CD8-positive, alpha-beta memory T cell (primary cell): ENCODE measurements at places on chromosomes 2 and 18.

DNA sequence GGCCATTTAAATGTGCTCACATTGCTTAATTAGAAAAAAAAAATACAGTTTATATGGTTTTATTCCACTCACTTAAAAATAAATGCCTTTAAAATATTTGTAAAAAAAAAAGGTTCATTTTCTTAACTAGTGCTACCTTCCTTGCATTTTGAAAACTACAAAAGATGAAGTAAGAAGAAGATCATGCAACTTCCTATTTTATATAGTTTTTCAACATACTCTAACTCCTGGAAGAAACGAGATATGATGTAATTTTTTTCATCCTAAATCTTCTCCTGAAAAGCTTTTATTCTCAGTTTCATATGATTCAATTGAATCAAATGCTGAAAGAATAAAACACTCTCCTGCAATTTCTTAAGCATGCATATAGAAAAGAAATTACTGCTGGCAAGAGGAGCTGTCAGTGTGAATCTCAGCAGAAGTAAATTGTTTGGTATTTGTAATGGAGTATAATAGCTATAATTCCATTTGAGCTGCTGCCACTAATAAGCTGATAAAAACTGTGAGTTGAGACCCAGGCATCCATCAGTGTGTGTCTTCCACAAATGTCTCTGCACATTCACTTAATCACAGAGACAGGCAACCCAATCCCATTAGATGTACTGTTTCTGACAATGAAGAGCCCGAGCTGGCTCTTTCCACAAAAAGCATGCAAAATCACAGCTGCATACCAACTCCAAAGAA, 3.7 kb downstream of the FTCDNL1 start:
- no peak for DNase-seq

GRCh38 chr2:197152451-197153228, 157.9 kb downstream of the ANKRD44 start:
- no peak for DNase-seq

DNA sequence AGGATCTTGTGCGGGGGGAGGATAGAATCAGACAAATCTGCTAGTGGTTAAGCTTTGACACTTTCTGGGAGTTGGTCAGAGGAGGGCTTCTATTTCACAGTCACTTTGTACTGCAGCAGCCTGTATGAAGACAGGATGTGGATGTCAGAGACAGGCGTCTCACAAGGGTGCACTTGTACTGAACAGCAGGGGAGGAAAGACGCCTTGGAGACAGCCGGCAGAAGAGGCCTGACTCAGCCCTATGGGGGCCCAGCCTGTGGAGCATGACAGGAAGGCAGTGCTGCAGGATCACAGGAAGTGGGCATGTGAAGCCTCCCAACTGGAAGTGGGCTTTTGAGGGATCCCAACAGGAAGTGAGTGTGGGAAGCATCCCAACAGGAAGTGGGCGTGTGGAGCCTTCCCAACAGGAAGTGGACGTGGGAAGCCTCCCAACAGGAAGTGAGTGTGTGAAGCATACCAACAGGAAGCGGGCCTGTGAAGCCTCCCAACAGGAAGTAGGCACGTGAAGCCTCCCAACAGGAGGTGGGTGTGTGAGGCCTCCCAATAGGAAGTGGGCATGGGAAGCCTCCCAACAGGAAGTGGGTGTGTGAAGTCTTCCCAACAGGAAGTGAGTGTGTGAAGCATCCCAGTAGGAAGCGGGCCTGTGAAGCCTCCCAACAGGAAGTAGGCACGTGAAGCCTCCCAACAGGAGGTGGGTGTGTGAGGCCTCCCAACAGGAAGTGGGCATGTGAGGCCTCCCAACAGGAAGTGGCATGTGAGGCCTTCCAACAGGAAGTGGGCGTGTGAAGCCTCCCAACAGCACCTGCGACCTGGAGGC, 212.3 kb downstream of the SNTG2 start:
- peak; percentile 16 for DNase-seq

DNA sequence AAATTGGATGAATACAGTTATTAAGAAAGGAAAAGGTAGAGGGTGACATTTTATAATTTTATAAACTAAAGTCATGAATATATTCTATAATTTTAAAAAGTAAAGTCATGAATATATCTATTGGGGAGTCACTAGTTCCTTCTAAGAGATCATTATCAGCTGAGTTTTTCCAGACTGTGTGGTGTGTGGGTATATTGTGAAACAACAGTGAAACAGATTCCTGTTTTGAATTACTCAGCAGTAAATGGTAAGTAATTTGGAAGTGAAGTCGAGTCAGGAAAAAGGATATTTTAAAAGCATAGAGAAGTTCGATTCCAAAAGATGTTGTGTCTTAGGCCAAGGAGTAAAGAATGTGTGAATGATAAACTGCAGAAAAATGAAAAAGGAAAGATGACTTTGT, 1018.2 kb upstream of the NXPH2 start:
- no peak for DNase-seq

GRCh38 chr2:230738924-230739323, 26.3 kb downstream of the CAB39 start:
- DNase-seq = no peak

GRCh38 chr2:41142478-41142877, 690.6 kb upstream of the SLC8A1 start:
- DNase-seq = no peak

DNA sequence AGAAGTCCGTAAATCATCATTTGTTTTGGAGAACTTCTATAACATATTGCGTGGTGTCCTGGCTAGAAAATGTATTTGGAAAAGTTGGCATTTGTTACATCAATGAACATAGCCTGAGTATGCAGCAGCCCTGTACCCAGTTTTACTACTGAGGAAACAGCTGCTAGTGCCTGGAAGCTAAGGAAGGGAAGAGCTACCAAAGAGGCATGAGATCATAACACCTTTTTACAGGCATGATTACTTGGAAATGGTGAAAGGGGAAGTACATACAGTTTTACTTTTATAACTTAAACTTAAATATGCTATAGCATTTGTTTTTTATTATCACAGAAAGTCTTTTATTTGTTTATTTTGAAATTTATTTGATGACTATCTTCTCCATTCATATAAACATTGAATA, 128.4 kb upstream of the MC4R start:
- DNase-seq = no peak

DNA sequence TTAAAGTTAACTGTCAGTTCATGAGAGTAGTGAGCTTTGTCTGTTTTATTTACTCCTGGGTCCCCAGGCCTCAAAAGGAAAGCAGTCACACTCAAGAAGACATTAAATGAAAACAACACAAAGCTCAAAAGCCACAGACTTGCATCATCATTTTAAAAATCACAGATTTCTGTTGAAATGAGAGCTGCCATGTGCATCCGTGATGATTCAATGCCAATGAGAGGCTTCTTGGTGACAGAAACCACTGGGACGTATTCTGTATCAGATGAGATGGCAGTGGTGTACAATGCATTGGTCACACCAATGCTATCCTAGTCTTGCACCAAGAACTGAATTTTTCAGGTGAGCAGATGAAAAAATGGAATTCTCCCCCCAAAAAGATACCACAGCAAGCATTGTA, 204.8 kb downstream of the ANAPC1 start:
- DNase-seq = no peak
